GOT3 (cell line): ENCODE measurements at places on chromosomes 11 and 22.

DNA sequence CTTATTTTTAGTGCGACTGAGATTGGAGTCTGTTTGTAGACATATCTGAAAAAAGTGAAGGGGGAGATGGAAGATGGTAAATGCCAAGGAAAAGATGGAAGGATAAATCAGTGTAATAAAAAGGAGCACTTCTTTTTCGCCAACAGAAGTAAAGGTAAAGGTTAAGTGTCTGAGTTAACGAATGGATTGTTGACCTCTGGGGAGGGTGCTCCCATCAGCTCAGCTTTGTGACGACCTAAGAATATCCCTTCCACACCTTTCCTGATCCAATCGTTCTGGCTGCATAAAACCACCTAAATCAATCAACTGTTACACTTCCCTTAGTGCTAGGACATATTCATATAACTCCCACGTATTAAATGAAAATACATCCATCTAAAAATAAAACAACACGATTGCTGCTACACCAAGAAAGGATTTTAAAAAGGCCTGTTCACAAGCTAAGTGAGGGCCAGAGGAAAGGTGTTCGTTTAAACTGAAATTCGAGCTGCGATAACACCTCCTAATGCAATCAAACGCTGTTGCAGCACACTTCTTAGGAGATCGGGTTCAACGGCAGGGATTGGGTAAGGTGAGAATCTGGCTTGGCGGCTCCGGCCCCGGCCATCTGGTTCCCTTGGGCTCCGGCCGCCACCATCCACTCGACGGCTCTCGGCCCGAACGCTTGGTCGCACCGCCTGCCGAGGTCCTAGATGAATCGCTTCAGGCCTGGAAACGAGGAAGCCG lies 658 bp downstream of the C11orf71 start:
- DNase-seq, result no peak

DNA sequence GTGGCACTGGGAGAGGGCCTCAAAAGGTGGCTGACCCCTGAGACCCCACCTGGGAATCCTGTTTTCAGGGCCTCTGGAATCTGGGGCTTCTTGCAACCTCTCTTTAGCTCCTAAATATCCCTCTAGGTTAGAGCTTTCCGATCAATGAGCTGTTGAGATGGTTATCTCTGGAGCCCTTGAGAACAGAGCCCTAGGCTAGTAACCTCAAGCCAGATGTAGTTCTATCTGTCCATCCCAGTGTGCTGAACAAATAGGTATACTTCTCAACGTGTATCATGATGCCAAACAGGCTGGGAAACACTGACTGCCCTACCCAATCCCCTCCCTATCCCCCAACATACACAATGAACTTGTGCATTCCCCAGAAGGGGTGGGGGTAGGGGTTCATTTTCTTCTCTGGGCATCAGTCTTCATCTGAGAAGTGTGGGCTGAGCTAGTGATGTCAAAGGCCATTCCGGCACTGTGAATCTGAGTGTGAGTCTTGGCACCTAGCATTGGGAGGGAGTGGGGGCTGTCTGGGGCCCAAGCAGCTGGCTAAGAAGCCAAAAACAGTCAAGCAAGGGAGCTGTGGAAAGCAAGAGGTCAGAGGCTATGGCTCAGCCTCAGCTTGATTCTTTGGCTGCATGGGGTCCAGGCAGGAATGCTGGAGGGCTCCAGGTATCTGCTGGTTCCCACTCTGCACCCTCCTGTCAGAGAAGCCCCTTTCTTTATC lies 17.3 kb downstream of the CD82 start:
- DNase-seq, result no peak

DNA sequence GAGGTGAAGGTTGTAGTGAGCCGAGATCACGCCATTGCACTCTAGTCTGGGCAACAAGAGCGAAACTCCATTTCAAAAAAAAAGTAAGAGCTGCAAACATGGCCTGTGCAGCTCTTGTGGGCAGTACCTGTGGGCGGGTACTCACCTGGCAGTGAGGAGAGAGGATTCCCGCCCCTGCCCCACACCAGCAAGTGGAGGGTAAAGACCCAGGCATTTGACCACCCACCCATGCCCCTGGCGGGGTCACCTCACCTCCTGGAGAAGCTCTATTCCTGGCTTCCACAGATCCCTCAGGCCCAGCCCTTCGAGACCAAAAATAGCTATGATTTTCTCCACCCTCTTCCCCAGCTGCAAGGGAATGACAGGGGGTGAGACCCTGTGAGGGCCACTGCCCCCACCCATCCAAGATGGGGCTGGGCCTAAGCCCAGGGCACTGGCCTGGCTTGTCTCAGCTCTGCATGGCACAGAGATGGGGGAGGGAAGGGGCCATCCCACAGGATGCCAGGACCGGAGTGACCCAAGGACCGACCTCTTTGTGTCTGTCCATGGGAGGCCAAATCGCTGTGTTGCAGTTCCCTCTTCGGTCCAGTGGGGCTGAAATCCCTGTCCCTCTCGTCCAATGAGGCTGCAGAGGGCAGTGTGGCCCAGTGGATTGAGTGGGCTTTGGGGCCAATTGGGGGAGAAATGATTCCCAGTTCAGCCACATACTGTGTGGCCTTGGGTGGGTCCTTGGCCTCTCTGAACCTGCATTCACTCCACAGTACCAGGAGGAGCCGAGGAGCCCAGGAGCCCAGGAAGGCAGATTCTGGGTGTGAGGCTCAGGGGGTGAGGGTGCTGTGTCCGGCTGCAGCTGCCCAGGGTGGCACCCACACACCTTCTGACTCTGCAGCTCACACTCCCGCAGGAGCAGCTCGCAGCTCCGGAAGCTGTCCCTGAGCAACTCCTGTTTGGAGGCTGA lies 14.6 kb downstream of the SEC14L6 start:
- DNase-seq, result no peak

DNA sequence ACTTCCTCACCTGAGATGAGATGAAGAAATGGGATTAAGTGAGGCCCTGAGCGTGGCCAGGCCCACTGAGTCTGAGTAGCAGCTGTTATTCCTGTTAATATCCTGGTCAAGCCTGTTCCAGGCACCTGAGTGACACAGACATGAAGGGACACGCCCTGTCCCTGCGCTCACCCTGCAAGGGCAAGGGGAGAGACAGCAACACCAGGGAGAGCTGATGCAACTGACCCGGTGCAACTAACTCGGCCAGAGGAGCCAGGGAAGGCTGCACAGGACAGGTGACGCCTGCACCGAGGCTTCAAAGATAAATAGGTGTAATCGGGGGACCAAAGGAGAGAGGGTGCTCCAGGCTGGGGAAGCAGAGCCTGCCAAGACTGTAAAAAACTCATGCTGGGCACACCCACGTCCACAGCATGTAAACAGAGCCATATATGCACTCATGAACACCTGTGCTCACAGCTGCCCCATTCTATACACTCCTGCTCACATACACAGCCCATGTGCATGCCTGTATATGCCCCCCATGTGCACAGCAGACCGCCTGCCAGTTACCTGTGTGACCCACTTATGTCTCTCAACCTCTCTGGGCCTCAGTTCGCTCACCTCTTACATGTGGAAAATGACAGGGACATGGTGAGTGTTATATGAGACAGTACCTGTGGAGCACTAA lies 22.8 kb upstream of the GCAT start:
- DNase-seq, result no peak

DNA sequence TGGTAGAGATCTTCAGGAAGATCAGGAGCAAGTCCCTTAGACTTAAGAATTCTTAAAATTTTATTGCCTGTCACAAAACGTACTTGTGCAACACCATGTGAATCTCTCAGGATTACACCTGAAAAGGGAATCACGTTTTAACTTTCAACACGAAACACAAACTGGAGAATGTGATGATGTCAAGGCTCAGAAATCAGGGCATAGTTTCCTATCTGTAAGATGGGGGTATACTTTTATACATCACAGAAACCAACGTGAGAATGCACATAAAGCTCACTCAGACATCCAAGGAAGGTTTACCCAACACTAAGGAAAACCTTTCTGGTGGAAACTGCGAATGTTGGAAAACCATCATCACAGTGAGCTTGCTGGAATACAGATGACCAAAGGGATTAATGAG lies 2.0 kb downstream of the RPS13 start:
- DNase-seq, result no peak

DNA sequence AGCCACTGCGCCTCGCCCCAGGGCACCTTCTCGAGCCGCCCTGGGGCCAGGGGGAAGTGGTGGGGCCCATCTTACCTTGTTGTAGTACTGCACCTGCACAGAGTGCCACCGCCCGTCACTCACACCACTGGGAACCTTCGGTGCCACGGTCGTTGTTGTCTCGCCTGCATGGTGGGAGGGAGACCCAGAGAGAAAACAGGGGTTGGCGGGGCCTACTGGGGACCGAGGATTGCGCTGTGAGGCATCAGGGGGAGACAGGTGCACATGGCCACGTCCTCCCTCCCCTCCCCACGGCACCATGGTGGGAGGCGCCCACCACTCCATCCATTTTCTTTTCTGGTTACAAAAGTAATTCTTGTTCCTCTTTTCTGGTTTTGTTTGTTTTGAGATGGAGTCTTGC lies 97.8 kb downstream of the TRMU start:
- no peak for DNase-seq

DNA sequence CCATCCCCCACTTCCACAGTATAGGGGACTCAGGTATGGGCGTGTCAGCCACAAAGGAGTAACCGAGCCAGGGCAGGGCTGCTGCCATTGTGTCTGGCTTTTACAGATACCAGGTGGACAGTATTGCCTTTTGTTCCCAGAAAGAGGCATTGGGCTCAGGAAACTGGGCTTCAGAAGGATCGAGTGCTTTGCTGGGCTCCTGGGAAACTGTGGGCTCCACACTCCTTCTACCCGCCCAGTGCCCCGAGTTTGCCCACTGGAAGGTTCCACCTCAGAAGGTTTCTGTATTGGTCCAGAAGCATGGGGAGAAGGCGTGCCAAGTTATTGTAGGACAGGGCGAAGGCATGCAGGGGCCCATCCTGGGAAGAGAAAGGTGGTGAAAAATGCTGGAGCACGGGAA lies 894.4 kb downstream of the TBC1D22A start:
- no peak for DNase-seq

DNA sequence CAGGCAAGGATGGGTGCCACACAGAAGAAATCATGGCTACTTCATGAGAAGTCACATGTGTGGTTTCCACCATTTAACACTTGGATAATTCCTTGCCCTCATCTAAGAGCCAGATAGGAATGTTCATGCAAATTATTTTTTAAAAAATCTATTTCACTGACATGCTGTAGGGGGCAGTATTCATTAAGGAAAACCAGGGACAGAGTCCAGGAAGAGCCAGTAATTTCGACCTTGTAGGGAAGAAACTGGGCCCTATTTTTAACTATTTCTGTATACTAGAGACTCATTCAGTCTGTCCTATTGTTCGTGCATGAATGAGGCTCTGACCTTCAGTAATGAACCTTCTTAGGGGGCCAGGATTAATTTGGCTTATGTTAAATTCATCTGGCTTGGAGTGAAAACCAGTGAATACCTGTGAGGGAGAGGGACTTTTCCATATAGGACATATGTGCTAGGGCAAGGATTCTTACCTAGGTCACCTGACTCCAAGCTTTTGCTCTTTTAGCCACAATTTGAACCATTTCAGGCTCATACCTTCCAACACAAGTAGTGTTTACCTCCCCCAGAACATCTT lies 192.7 kb downstream of the NAV2 start:
- DNase-seq, result no peak

- DNase-seq, result no peak
Observed at GRCh38 chr11:128238521-128239265, 348.7 kb downstream of the ETS1 start.

GRCh38 chr11:125542709-125543108 lies 26.6 kb upstream of the EI24 start:
- DNase-seq, result no peak

DNA sequence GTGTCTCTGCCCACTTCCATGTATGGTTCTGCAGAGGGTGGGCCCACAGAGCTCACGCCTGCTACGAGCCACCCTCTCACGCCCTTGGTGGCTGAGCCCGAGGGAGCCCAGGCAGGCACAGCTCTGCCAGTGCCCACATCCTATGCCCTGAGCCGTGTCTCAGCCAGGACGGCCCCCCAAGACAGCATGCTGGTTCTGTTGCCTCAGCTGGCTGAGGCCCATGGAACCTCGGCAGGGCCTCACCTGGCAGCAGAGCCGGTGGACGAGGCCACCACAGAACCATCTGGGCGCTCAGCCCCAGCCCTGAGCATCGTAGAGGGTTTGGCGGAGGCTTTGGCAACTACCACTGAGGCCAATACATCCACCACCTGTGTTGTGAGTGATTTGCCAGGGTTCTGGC lies 64.0 kb downstream of the OTOG start:
- no peak for DNase-seq
